Stimulated activated CD8-positive, alpha-beta memory T cell treated with anti-CD3 and anti-CD28 coated beads, Interleukin-2, amount 100 ng/mL, for 1 hour (primary cell): ENCODE measurements at places on chromosomes 11 and 22.

DNA sequence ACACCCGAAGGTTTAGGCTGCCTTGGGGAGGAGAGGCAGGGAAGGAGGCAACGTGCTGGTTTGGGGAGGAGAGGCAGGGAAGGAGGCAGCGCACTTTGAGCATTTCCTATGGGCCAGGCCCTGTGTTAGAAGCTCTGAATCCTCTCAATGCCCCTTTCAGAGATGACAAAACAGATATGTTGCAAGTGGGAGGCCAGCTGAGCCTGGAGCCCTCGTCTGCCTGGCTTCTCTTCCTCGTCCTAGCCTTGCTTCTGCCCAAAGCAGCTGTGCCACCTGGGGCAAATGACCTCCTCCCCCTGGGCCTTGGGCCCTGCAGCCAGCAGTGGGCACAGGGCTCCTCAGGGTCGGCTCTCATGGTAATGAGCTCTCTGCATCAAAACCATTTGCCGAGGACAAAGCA lies 15.3 kb upstream of the LRRC32 start:
- DNase-seq = no peak

GRCh38 chr11:18956630-18957029 lies 17.4 kb upstream of the MRGPRX1 start:
- no peak for DNase-seq

GRCh38 chr11:80167766-80168165 lies 726.9 kb upstream of the TENM4 start:
- DNase-seq = no peak

DNA sequence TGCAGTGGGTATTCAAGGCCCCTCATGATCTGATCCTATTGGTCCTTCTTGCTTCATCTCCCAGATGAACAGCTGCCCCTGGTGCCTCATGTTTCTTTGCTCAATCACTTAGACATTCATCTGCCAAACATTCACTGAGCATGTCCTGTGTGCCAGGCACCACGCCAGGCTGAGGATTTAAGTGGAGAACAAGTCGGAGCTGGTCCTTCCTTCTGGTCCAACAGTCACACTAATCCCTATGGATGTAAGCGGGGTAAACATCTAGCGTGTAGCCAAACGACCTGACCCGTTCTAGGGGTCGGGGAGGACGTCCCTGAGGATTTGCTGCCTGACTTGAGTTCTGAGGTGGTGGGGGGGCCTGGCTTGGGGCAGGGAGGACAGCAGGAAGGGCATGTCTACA lies 21.9 kb downstream of the ZMAT5 start:
- no peak for DNase-seq

- no peak for DNase-seq
Observed at GRCh38 chr11:70456921-70457532, 58.7 kb downstream of the CTTN start.

GRCh38 chr22:31474743-31475142 lies 14.9 kb downstream of the EIF4ENIF1 start:
- no peak for DNase-seq

- DNase-seq = no peak
Observed at GRCh38 chr11:7348432-7349304, 97.0 kb downstream of the SYT9 start.

- DNase-seq = no peak
Observed at GRCh38 chr11:763073-763463, 14.2 kb downstream of the GATD1 start.

DNA sequence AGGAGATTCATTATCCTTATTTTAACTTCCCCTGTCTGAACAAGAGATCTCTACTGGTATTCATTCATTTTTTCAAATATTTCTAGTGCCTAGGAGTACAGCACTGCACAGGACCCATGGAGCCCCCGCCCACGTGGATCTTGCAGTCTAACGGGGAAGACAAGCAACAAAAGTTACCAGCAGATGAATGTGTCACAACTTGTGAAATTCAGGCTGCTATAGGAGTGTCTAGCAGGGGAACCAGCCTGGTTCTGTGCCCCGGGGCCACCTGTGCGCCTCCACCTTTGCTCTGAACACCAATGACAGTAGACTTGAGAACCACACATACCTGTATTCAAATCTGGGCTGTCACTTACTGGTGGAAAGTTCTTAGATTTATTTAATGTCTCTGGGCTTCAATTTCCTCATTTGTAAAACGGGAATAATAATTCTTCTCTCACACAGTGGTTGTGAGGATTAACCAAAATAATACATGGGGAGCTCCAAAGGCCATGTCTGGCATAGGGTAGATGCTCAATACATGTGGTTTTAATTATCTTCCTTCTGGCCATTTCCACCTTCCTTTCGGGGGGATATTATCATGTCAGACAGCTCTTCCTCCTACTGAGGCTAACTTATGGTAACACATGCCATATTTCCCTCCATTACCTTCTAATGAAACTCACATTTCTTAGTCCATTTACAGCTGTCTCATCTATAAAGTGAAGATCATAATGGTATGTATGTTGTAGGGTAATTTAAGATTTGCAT lies 17.8 kb downstream of the POU2AF1 start:
- no peak for DNase-seq

GRCh38 chr11:79253280-79253679 lies 187.6 kb downstream of the TENM4 start:
- no peak for DNase-seq

- DNase-seq = no peak
Observed at GRCh38 chr11:2530855-2531200, 86.0 kb downstream of the KCNQ1 start.

DNA sequence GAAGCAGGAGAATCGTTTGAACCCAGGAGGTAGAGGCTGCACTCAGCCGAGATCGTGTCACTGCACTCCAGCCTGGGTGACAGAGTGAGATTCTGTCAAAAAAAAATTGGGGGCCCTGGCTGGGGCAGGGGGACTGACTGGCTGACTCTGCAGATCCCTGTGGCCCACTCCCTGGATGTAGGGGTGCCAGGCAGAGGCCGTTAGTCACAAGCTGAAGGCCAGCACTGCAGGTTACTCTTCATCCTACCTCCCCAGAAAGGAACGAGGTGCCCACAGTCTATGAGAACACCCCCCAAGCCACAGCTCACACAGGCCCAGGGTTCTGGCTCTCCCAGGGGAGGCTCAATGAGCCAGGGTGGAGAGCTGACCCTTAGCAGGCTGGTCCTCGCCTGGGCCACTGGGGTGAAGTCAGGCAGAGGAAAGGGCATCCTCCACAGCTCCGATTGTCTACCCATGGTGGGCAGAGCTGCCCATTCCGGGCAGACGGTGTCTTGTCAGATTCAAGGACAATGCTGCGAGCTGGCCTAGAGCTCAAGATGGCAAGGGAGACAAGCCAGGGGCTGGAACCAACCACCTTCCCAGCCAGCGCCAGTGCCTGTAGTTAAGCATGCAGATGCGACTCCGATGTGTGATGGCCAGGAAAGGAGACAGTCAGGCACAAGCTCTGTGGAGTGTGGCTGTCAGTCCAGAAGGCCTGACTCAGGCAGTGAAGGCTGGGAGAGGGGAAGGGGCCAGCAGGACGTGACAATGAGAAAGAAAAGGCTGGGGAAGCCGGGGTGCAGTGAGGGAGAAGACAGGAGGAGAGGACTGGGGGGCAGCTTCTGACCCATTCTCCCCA lies 12.4 kb downstream of the C11orf24 start:
- DNase-seq = no peak

DNA sequence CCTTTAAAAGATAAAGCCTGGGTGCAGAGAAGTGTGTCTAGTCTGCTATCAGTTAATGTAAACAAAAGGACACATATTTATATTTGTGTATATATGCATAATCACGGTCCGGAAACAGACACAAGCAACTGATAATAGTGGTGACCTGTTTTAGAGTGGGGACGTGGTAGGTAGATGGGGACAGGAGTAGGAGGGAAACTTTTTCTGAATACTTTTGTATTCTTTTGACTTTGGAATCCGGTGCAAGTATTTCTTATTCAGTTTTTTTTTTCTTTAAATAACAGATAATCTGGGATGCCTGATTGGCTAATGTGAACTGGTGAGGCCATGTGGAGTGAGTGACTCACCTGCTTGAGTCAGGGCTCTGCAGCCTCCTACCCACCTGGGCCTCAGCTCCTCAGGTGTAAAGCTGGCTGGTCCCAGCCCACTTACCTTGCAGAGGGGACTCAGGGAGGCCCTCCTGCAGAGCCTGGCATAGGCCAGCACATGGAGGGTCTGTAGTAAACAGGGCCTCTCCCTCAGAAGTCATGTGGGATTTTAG lies 15.3 kb downstream of the MICAL2 start:
- DNase-seq = no peak

GRCh38 chr11:121249039-121249663 lies 43.4 kb upstream of the SC5D start:
- DNase-seq = no peak

DNA sequence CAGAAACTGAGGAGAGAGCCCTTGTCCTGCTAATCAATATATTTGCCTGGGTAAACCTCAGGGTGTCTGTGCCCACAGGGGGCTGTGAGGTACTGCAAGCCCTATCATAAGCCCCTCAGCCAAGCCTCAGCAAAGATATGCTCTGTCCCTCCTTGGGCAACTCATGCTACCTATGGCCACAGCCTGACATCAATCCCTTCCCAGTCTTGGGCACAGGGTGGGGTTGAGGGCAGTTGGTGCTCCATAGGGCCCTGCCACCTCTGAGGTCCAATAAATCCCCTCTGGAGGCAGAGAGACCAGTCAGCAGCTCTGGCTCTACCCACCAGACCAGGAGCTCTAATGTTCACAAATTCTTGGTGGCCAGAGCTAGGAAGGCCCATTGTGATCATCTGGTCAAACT lies 23.8 kb downstream of the TPBGL start:
- DNase-seq = no peak

GRCh38 chr11:85869781-85870180 lies 14.6 kb downstream of the CCDC83 start:
- no peak for DNase-seq

DNA sequence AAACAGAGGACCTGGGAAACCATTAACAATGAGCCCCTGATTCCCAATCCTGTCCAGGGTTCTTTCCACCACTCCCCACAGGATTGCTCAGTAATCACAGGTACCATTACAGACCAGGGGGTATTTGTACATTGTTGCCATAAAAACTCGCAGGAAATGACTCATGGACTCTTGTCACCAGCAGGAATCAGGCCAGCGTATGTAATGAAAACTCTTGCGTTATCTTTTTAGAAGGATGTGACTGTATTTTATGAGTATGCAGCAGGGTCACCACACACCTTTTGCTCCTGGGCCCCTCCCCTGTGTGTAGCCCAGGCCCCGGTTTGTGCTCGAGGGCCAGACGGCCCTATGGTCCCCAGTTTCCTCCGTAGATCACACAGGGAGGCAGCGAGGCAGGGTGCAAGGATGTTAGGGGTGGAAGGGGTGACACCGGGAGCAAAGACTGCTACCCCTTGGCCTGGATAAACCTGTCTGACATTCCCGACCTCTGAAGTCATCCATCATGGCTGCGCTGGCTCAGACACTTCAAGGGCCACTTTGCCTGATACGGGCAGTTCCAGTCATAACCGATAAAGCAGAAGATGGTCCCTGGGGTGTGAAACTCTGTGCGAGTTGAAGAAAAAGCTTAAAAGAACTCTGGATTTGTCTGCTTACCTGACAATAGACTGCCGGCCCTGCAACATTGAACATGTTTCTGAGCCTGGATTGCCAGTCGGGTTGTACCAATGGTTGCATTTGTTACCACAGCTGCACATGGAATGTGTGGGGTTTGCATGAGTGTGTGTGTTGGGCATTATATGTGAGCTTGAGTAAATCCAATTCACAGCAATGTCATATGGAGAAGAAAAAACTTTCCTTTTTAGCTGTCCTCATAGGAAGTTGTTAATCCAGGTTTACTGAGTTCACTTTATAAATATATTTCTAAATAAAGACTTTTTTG lies 56.9 kb downstream of the MICAL2 start:
- DNase-seq = no peak

DNA sequence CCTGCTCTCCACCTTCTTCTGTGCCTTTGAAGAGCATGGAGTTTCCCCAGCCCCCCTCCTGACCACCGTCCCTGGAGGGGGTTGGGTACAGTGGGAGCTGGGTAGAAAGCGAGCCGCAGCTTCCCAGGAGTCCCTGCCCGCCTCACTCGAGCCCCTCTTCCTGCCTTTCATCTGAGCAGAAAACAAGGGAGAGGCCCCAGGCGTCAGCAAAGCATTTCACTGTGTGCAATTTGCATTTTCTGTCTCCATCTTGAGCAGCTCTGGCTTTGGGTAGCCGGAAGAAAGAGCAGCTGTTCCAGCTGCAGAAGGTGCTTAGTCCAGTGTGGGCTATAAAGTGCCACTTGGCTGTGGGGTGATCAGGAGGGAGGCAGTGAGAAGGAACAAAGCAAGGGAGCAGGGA lies 229.7 kb downstream of the CEP164 start:
- DNase-seq = no peak

GRCh38 chr11:70367071-70367470 lies 31.3 kb upstream of the CTTN start:
- DNase-seq = no peak

- no peak for DNase-seq
Observed at GRCh38 chr22:38788021-38788816, 5.7 kb downstream of the DNAL4 start.

DNA sequence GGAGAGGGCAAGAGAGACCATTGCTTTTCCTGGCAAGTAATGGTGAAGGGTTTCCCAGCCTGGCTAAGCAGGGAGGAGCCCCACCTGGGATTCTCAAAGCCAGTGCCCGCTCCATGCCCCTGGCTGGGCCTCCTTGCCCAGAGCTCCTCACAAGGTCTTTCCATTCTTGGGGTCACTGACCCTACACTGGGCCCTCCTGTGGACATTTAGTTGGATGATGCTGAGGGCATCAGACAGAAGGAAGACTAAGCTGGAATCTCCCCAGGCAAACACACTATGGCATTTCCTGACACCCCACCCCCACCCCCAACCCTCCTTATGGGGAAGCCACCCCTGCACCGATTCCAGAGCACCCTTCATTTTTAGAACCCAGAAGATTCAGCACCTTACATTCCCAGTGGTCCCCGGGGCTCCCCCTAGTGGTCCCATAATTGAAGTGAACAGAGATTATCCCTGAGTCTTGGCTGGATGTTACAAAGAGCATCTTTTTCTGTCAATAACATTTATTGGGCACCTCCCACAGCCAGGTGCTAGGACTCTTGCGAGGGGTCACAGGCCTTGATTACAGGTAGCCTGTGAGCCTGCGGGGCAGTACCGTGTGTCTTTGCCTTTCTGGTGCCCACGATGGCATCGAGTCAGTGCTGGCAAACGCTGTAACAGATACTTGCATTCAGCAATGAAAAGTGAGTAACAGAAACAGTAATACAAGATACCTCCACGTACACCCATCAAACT lies 548.5 kb downstream of the BUD13 start:
- DNase-seq = no peak

DNA sequence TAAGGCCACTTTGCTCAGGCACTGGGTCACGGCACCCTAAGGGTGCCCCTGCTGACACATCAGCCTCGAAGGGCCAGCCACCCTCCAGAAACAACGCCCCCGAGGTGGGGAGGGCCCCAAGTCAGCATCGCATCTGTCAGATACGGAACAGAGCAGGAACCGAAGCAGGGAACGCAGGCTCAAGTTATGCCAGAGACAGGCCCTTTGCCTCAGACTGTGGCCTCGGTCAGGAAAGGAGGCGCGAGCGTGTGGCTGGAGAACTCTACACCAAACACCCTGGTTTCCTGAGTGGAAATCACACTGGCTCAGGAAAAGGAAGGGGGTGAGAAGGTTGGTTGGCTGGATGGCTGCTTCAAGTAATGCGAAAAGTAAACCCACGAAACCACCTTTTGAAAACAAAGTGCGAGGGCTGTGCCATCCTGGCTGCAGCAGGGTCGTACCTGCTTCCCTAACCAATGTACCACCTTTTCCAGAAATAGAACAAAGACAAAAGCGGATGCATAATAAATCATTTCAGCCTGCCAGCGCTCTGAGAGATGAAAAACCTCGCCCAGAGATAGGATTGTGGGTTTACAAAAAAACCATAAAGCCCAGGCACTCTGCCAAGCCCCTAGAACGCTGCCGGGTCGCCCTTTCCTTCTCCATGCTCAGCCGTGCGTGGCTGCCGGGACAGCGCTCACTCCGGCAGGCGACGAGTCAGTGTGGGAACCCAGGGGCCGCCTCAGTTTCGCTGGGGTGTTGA lies 38.6 kb downstream of the TRMU start:
- DNase-seq = no peak
